ENCODE measurements at places on chromosomes 1 and 21. TPM values are rescaled to one million over a fixed set of nuclear protein-coding genes. Genes with fewer than 3 reads are reported as not detected.

PBXIP1 gene
- total RNA-seq: 101 TPM

PGLYRP3 gene
- not detected for total RNA-seq

RHD gene
- not detected for total RNA-seq

HLX gene
- not detected for total RNA-seq

TMEM269 gene
- total RNA-seq: 0.30 TPM

MMEL1 gene
- total RNA-seq: 5.3 TPM

DPH2 gene
- total RNA-seq: 26.0 TPM

DOP1B gene
- 24.3 TPM for total RNA-seq

AIRE gene
- not detected for total RNA-seq

SPATA45 gene
- not detected for total RNA-seq

FCMR gene
- total RNA-seq: 221 TPM

CASQ1 gene
- 0.35 TPM for total RNA-seq

ALG14 gene
- total RNA-seq: 2.1 TPM

GLIS1 gene
- total RNA-seq: not detected

OPRD1 gene
- not detected for total RNA-seq

ZNF648 gene
- not detected for total RNA-seq

UBXN10 gene
- total RNA-seq: 0.45 TPM

PRAMEF12 gene
- total RNA-seq: not detected

PLA2G2C gene
- total RNA-seq: not detected

LMX1A gene
- total RNA-seq: not detected

VHLL gene
- not detected for total RNA-seq

LRRC53 gene
- not detected for total RNA-seq

SPRR2F gene
- total RNA-seq: not detected

NECTIN4 gene
- not detected for total RNA-seq

PROK1 gene
- total RNA-seq: not detected

OLIG1 gene
- not detected for total RNA-seq

DYNLT4 gene
- 0.93 TPM for total RNA-seq

AMY1A gene
- total RNA-seq: not detected

OR10J4 gene
- not detected for total RNA-seq

TMPRSS2 gene
- total RNA-seq: not detected

UBXN11 gene
- total RNA-seq: 39.0 TPM

MROH7 gene
- not detected for total RNA-seq

LAMC1 gene
- not detected for total RNA-seq

SPRR1B gene
- total RNA-seq: not detected

PNRC2 gene
- 145 TPM for total RNA-seq

CHRNB2 gene
- total RNA-seq: not detected

Measured in activated naive CD4-positive, alpha-beta T cell treated with anti-CD3 and anti-CD28 coated beads, Interleukin-2, amount 10 ng/mL, durations not matched to agents 5 hours and 36 hours (primary cell).